Bone marrow (tissue), 2 donors: ENCODE measurements at places on chromosomes 13 and 19.

- no peak for DNase-seq
Observed at GRCh38 chr13:40348096-40348679, 318.3 kb downstream of the FOXO1 start.

- DNase-seq, result peak; percentile 34
Observed at GRCh38 chr19:2578901-2579677, 103.2 kb downstream of the GADD45B start.

GRCh38 chr13:49545661-49546060 is 39.7 kb downstream of the RCBTB1 start:
- DNase-seq, result no peak

- no peak for DNase-seq
Observed at GRCh38 chr13:41763782-41764181, 197.1 kb downstream of the VWA8 start.

GRCh38 chr19:8592231-8593009 is 15.2 kb upstream of the MYO1F start:
- peak; percentile 40 for DNase-seq

GRCh38 chr13:72782717-72783116 is 784 bp downstream of the PIBF1 start:
- DNase-seq, result no peak

DNA sequence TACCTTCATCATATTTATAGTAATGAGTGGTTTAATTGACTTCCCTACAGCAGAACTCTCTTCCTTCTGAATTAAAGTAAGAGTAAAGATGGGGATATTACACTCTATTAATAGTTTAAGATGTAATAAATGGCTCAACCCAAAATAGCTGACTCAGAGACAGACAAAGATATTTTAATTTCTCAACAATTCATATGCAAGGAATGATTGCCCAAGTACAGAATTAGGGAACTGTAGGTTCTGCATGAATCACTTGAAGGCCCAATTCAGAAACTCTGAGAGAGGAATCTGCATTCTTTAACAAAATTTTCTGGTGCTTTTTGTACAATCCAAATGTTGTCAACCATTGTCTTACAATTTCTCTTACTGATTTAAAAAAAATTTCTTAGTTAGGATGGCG is 42.9 kb upstream of the PCDH9 start:
- no peak for DNase-seq

DNA sequence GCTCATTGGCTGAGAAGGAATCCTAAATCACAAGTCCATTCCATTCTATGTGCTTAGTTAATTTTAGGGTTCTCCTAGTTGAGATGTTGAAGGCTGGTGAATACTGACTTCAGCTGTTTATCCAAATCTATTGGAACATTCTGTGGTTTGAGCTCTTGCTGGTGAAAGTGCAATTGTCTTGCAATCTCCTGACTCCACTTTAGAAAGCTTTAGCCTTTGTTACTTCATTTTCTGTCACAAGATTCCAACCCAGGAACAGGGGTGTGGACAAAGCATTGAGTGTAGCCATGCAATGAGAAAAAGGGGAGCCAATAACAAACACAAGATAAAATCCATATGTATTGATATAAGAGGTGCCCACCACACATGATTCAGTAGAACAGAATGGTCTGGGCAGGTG is 15.0 kb downstream of the CEACAM21 start:
- DNase-seq, result no peak

DNA sequence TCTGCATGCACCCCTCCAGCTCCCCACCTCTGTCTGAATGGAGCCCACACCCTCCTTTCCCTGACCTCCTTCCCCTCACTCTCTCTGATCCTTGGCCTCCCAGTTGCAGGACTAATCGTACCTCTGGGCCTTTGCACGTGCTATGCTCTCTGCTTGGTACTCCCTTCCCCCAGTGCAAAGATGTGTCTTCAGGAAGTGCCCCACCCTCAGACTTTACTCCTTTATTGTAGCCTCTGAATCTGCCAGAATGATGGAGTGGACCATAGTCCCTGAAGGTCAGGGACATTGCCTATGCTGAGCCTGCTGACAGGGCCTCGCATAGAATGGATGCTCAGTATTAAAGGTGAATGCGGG is 1.3 kb upstream of the JUND start:
- no peak for DNase-seq

- DNase-seq, result no peak
Observed at GRCh38 chr19:31054430-31054829, 294.8 kb downstream of the TSHZ3 start.

GRCh38 chr19:47619763-47620162 is 10.8 kb downstream of the BICRA start:
- no peak for DNase-seq

- DNase-seq, result no peak
Observed at GRCh38 chr13:36369268-36370107, 23.3 kb upstream of the SPART start.

DNA sequence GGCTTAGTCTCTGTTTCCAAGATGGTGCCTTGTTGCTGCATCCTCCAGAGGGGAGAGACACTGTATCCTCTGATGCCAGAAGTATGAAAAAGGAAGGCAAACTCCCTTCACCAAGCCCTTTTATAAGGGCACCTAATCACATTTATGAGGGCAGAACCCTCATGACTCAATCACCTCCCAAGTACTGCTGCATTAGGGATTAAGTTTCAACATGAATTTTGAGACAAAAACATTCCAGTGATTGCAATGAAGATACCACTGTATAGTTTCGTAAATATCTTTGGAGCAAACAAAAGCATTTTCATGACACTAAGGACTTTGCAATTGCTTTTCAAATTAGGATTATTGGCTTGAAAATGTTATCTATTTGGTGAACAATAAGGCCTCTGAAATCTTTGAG is 63.8 kb downstream of the RNF17 start:
- DNase-seq, result no peak

DNA sequence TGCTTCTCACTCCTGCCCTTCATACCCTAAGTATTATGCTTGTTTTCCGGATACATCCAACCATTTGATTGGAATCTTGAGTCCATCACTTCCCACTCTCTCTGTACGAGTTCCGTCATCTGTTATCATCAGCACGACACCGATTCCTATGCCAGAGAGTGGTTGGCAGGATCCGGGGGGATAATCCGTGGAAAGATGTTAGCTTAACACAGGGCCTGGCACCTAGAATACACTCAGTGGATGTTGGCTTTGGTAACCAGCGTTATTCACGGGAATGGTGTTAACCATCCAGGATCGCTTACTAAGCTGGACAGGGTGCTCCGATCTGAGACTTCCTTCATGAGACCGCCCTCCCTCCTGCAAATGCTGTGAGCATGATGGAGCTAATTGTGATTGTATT is 12.4 kb downstream of the VSTM2B start:
- DNase-seq, result no peak

DNA sequence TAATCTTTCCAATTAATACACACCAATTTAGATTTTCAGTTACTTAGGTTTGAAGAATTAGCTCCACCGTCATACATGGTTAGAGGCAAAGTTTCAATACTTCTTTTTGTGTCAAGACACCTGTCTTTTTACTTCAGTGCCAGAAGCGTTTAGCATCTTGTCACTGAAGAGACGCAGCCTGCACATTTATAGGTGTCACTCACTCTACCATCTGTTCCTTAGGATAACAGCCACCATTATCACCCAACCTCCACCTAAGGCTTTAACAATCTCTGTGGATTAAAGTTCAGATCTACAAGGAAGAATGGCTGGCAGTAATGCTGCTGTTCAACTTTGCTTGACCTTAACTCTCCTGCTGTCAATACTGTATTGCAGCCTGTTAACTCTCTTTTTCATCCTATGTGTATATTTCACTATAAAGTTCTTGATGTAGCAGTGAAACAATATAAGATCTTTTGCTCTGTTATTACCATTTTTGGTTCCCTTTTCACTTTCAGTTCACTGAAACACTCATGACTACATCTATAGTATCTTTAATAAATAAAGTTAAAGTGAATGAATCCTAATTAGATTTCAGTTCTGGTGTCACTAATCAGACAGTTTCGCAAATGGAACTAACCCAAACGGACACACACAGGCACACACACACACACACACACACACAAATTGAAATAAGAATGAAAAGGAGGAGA is 435.6 kb downstream of the PCDH9 start:
- no peak for DNase-seq

DNA sequence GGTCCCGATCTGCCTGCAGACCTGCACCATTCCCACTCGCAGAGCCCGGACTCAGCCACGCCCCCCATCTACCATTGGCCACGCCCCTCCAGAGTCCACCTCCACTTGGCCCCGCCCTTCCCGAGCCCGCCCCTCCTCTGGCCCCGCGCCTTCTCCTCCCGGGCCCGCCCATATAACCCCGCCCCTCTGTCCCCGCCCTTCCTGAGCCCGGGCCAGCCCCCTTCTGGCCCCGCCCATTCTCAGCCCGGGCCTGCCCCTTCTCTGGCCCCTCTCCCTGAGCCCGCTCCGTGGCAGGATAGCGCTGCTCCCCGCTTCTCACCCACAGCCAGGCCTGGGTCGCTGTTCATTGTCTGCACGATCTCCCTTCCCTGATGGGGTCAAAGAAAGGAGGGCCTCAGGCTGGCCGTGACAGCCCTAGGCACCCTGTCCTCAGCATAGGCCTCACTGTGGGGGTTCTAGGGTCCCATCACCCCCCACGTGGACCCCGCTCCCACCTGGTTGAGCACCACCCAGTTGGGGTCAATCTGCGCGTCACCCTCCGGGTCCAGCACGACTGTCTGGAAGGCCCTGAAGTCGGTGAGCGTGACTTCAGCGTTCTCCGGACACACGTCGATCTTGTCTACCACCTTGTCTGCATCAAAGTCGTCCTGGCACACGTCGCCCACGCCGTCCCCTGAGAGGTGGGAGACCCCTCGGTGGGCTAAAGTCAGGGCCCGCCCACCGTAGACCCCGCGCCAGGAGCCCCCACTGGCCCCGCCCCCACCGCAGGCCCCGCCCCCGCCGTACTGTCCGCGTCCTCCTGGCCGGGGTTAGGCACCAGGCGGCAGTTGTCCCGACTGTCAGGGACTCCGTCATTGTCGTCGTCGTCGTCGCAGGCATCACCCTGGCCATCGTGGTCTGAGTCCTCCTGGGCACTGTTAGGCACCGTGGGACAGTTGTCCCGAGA is 5.7 kb downstream of the COMP start:
- no peak for DNase-seq

DNA sequence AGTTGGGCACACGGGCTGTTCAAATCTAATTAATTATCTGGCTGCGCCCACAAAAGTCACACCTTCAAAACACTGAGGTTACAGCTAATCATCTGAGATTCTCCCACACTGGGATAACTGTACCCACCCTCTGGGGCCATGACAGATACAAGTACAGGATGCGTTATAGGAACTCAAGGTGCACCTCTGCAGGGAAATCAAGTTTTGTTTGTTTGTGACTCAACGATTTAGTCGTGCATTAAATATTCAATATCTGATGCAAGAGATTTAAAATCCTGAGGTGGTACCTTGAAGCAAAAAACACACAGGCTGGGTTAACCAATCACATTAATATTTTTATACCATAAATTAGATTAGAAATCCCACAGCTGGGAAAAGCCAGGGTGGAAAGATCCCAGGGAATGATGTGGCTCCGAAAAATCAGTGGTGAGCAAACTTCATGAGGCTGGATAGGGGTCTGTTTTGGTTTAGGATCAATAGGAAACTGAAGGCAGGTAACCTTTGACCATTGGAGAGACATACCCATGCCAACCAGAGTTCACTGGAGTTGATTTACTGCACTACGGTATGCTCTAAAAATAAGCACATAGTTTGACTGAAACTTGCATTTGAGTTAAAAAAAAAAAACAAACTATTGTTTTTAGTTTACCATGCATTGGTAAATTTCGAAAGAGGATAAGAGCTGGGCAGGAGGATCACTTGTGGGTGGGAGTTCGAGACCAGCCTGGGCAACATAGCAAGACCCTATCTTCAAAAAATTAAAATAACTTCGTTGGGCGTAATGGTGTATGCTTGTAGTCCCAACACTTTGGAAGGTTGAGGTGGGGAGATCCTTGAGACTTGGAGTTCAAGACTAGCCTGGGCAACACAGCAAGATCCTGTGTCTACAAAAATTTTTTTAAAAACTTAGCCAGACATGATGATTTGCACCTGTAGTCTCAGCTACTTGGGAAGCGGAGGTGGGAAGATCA is 23.9 kb upstream of the CEBPG start:
- no peak for DNase-seq

- DNase-seq, result no peak
Observed at GRCh38 chr13:31201341-31202031, 1.7 kb downstream of the B3GLCT start.

- no peak for DNase-seq
Observed at GRCh38 chr19:47430041-47430802, 10.9 kb upstream of the MEIS3 start.

DNA sequence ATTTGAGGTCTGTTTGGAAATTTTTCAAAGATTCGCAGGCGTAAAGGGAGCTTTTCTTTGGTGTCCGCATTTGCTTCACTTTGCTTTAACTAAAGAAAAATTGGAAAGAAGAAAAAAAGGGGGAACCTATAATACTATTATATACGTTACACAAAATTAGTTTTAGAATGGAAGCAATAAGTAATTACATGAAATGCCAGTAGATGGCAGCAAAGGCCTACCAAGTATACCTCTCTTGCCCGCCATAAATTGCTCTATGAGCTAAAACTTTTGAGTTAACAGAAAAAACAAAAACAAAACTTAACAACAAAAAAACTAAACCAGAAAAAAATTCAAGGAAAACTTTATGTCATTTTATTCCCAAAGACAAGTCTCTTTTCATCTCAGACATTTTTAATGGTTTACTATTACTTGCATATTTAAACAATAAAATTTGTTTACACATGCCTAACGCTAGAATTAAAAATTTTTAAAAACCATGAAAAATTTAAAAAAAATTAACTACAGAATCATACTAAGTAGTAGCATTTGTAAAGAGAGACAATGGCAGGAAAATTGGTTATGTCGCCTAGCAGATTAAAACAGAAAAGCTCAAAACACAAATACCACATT is 271.4 kb downstream of the NALCN start:
- DNase-seq, result peak; percentile 24

DNA sequence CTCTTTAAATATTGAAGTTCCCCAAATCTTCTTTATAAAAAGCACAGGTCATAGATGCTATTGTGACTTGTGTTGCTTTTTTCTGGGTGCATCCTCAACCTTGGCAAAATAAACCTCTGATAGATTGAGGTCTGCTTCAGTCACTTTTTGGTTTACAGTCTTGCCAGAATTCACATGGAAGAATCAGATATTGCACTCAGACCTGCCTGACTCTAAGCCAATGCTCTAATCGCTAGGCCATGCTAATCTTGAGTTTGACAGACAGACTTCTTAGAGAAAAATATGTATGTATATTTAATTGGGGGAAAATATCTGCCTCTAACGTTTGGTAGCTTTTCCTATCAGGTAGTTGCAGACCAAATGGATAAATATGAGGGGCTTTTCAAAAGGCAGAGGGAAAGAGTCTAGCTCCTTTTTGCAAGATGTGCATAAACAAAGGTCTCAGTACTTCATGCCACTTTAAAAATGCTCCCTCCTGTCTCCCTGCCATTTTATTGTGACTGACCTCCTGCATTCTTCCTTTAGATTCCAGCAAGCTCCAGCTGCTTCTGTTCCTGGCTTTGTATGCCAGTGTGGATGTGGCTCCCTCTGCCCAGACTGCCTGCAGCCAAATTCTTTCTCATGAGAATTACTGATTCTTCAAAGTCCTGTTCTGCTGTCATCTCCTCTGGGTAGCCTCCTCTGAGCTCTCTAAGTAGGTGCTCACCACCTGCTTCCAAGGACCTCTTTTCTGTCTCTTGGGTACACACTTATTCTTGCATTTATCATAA is 42.4 kb upstream of the RFC3 start:
- no peak for DNase-seq
